ENCODE measurements at places on chromosomes 5 and 9.

DNA sequence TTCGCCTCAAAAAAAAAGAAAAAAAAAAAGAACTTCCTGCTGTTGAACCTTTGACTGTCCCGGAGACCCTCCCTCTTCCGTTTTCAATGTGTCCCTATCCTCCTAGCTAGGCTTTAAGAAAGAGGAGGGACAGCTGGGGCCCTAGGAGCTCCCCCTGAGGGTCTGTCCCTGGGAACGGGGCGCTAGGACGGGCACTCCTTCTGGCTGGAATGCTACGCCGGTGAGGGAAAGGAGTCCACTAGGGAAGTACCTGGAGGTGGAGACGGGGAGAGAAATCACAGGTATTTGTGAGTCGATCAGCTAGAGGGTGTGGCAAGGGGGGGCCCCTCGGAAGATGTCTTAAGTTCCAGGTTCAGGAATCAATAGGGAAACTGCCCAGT is 4.6 kb downstream of the SIT1 start:
- no peak for DNase-seq

GRCh38 chr5:113034182-113034773 is 57.7 kb downstream of the DCP2 start:
- DNase-seq, result no peak

DNA sequence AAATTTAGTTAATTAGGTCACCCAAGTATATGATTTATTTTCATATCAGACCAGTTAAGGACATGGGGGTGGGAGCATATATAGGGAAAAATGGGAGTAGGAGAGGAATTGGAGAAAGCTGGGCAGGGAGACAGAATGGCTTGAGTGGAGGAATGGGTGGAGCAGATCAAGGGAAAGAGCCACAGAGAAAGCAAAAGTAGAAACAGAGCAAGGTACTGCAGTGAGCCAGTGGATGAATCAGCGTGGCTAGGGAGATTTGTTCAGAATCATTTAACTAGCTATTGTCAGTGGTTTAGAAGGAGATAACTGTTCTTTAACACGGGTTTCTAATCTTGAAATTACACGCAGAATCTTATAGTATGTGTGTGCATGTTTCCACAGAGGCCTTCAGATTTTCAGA is 37.4 kb downstream of the SNX24 start:
- DNase-seq, result no peak

GRCh38 chr9:87829756-87830155 is 52.9 kb upstream of the SPATA31E1 start:
- DNase-seq, result no peak
